Activated T-helper 1 cell treated with Interleukin-2 at 50 U/mL for 16 hours (primary cell): ENCODE measurements at places on chromosomes 7 and 10.

DNA sequence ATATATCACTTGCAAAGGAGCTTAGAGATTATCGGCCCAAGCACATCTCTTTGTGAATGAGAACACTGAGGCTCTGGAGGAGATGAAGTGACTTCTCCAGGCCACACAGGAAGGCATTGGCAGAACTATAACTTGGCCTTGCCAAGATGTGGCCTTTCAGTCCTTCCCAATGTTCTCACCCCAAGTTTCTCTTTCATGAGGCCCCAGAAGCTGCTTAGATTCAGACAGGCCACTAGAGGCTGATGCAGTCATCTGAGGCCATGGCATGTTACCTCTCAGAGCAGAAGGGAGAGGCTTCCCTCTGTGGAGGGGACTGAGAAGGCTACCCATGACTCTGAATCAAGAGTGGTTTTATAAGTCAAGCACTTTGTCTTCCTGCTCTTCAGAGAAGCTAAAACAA lies 1003.7 kb downstream of the LRMDA start:
- no peak for DNase-seq

DNA sequence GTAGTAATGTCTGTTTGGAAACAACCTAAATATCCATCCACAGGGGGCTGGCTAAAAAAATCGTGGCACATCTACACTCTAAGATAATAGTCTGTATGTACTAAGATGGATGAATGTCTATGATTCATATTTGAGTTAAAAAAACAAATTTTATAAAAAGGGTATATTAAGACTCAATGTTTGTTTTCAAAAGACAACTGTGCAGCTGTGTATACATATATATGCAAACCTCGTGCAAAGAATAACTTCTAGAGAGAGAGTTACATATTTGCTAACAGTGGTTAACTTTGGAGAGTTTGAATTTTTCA lies 323.5 kb downstream of the PLXNA4 start:
- no peak for DNase-seq

DNA sequence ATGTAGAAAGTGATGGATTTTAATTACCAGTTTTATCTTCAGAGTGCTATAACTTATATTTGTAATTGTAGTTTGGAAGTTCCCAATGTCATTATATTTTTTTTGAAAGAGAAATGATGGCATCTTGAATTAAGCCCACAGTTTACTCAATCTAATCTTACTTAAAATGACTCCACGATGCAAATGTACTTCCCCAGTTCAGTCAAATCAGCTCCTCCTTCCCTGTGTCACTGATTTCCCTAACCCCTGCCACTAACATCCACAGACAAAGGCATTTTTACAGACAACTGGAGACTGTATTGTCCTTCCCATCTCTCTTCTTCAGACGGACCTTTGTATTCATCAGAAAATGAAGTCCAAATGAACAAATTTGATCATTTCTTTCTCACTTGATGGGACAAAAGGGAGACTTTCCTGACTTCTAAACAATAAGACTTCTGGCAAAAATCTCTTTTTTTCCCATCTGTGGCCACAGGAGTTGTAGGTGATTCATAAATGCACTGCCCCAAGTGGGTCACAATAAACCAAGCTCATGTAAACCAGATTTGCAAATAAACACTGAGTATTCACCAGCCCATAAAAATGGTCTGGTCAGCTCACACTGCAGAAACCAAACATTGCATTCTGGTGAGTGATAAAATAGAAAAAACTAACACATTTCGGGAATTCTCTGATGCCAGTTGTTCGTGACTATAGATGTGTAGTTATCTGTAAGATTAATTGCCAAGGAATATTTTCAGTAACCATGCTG lies 162.9 kb downstream of the FANK1 start:
- no peak for DNase-seq

GRCh38 chr7:149353739-149354504 lies 91.9 kb downstream of the ZNF783 start:
- no peak for DNase-seq

DNA sequence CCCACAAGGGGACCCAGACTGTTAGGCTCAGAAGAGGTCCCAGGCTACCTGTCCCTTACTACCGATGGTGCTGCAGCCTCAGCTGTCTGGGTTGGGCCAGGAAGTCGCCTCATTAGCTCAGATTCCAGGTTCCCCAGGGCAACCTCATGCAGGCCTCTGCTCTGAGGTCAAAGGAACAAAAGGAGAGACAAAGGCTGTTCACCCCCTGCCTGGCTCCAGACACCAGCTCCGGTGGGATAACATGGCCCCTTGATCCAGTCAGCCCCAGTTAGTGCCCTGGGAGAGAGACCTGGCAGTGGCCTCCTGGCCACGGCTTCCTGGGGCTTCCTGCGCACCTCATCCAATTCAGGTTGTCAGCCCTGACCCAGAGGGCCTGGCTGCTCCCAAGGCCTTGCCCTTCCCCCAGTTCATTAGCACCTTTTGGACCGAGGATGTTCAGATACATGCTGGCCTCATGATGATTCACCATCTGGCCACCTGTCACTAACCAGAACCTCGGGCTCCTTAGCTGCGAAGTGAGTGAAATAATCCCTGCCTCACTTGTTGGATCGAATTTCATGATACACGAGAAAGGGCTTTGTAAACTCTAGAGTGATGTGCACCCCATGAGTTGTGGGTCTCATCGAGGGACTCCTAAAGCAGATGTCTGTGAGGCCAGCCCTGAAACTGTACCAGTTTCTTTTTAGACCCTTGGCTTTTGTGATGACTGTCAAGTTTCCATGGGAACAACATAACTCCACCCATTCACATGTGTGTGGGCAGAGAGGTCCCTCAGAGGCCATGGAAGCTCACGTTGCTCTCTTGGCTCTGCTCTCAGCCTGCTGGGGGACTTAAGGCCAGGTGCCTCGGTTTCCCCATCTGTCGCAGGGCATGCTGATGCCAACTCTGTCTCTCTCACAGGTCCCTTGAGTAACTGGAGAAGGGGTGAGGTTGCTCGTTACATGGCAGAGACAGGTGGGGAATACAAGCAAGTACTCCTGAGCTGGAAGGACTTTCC lies 79.5 kb upstream of the PCBD1 start:
- no peak for DNase-seq

DNA sequence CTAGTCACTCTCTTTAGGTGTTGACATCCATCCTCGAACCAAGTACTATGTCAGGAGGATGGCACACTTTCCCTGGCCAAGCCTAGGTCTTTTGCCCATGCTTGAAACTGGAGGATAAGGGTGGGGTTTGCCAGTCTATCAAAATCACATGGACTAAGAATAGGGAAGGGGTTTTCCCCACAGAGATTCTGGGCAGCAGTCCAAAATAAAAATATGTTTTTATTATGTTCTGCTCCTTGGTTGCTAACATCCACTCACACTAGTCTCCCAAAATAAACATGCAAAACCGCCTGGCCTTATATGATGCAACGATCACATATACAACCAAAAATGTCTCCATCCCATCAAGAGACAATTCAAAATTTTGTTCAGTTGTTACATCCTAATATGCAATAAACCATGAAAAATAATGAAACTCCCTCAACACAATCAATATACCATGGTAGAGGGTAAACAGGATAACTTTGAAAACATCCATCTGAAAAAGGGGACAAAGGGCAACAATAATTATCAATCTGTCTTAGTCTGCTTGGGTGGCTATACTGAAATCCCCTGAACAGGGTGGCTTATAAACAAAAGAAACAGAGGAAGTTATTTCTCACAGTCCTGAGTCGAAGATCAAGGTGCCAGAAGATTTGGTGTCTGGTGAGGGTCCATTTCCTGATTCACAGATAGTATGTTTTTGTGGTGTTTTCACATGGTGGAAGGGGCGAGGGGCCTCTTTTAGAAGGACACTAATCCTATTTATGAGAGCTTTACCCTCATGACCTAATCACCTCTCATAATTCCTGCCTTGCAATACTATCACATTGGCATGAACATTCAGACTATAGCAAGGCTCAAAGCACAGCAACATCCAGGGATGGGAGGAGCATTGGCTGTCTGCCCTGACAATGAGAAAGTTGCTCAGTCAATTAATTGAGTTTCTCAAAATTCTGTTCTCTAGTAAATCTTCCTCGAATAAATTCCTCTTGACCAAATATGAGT lies 159.3 kb downstream of the ETV1 start:
- DNase-seq: no peak

DNA sequence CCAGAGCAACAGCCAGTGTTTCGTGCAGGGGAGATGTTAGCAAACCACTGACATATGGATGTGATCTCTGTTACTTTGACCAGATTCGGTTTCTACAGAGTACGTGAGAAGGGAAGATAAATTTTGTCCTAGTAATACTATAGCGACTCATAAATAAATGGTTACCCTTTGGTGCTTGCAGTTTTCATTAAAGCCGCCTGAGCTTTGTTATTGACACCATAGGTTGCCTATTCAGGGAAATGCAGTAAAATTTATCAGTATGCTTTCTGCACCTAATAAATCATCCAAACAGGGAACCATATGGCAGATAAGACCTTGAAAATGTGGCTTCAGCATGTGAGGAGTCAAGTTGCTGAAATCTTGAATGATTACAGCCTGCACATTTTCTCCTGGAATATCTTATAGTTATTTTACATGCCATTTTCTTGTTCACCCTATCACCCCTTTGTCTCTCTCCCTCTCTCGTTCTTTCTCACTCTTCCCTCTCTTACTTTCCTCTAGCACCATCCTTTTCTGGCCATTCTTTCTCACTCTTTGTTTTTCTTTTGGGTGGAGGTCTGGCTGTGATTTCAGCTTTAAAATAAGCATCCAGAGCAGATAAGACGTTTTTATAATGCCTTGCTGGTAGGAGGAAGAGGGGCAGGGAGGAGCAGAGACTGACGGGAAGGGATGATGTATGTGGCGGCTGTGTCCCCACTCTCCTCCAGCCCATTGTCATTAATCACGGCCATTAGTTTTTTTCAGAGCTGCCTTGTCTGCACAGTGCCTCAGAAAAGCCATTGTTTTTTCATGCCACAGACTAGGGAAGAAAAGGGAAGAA lies 182.5 kb downstream of the LRMDA start:
- DNase-seq: no peak

DNA sequence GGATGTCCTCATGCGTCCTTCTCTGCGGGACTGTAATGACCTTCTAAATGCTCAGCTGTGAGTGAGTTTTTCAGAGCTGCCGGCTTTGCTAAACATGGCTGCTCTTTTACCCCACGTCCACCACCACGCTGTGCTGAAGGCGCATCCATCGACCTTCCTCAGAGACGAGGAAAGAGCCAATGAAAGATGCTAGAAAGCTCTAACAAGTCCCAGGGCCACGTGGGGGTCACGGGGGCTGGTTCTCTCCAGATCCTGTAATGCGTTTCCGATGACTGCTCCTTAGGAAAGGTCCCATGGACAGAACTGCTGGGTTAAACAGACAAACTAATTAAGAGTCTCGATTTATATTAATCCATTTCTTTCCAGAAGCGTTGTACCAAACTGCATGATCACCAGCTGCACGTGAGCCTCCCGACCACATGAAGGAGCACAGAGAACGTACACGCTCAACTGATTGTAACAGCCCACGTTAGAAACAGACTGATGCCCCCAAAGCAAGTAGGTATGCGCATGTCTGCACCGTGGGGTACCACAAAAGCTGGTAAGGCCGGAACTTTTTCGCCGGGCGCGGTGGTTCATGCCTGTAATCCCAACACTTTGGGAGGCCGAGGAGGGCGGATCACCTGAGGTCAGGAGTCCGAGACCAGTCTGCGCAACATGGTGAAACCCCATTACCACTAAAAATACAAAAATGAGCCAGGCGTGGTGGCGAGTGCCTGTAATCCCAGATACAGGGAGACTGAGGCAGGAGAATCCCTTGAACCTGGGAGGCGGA lies 109.6 kb downstream of the TCERG1L start:
- no peak for DNase-seq

GRCh38 chr10:124572751-124573150 lies 111.1 kb downstream of the LHPP start:
- no peak for DNase-seq

DNA sequence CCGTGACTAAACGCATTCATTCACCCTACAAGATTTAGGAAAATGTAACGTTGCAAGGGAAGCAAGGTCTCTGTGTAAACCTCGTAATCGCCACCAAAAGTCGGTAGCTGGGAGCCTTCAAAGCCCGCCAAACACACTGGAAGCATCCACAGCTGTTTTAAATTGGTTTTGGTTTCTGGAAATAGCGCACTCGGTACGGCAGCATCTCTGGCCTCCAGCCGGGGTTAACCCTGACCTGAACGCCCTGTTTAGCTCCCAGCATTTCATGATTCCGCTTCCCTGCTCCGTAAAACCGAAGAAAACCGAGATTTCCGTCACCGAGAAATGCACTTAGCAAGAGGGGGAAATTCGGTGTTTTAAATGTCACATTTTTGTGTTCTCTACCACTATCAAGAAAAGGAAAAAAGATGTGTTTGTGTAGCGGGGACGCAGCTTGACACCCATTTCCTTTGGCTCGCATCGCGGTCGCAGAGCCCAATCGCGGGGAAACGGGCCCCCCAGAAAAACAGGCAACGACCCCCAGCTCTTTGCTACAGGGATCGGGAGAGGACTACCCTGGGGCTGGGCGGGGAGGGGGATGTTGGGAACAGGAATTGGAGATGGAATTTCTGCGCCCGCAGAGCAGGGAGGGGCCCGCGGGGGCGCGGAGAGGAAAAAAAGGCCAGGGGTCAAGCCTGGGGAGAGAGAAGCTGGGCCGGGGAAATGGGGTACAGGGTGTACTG lies 646 bp downstream of the SGCE start:
- no peak for DNase-seq

GRCh38 chr10:117492504-117492903 lies 50.0 kb upstream of the EMX2 start:
- no peak for DNase-seq

DNA sequence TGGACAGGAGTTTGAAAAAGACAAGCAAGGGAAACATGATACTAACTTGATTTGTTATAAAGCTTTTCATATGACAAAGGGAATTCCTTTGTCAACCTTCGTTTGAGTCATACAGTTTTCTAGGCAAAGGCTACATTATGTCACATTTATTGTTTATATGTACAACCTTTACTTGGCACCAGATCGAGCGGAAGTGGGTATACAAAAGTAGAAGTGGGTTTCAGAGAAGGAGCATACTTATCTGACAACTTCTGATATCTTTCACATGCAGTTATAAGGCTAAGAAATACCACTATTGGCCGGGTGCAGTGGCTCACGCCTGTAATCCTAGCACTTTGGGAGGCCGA lies 11.0 kb downstream of the STMP1 start:
- DNase-seq: no peak

- DNase-seq: no peak
Measured at GRCh38 chr10:132385389-132385667, 11.7 kb upstream of the PWWP2B start.
